ENCODE measurements at places on chromosomes 11 and 22.
A peak's percentile ranks its signal among the peaks of the same experiment; 100 is the strongest.

GRCh38 chr11:19951558-19952115 lies 208.6 kb downstream of the DBX1 start:
- DNase-seq = peak; percentile 85

DNA sequence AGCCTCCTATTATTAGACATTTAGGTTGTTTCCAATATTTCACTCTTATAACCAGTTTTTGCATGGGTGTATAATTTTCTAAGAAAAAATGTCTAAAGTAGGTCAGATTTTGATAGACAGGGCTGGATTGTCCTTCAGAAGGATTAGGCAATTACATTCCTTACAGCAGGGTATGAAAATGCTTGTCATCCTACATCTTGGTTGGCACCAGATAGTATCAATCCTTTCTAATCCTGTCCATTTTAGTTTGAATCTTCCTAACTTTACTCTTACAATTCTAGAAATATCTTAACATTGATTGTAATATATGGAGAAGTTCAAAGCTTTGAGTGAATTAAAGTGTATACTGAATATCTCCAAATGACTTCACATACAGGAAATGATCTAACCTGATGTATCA lies 63.0 kb upstream of the ZBED5 start:
- no peak for DNase-seq

GRCh38 chr22:49999946-50000586 lies 12.5 kb downstream of the IL17REL start:
- DNase-seq = no peak

- no peak for DNase-seq
These were observed 12.3 kb downstream of the SIRT3 start for GRCh38 chr11:223884-224283.

- DNase-seq = no peak
These were observed 31.4 kb downstream of the RSPH14 start for GRCh38 chr22:23110190-23110921.

DNA sequence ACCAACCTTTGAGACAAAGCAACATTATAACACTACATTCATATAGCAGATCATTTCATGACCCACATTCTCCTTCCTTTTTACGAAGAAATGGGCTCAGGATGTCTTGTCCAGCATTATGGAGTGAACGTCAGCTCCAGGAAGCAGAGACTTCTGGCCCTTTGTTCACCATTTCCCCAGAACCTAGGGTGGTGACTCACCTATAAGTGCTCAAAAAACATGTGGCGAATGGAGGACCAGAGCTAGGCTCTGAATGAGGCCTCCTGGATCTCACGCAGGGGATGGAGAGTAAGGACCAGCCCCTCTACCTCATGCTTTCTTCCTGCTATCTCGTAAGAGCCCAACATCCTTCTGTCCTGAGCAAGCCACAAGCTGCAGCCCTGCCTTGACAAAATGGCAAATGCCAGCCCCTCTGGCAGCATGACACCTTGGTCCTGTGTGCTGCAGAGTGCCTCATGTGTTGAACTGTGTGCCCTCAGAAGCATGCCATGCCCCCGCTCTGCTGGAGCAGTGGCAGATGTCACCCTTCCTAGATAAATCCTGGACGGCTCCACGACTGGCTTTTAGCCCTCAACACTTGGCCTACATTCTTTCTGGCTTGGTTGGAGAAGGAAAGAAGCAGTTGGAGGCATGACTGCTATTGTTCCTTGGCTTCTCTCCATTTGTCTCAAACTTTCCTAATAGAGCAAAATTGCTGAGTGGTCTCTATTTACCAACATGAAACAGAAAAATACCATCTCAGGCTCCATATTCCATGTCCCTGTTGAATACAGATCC lies 6.5 kb upstream of the ST3GAL4 start:
- no peak for DNase-seq

DNA sequence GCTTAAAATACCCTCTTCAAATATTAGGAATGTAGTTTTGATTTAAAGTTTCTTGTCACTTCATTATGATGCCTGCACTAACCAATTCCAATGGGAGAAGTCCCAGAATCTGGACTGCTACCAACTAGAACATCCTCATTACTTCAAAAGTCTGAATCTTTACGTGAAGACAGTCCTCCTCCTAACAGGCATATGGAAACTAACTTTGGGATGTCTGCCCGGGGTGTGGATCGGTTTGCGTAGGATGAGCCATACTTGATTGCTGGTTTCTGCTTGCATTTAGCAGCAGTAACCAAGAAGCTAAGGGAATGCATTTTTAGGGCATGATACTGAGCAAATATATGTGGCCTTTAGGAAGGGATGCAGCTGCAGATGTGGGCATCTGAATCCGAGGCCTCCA lies 177.1 kb downstream of the LRRC4C start:
- DNase-seq = peak; percentile 40

DNA sequence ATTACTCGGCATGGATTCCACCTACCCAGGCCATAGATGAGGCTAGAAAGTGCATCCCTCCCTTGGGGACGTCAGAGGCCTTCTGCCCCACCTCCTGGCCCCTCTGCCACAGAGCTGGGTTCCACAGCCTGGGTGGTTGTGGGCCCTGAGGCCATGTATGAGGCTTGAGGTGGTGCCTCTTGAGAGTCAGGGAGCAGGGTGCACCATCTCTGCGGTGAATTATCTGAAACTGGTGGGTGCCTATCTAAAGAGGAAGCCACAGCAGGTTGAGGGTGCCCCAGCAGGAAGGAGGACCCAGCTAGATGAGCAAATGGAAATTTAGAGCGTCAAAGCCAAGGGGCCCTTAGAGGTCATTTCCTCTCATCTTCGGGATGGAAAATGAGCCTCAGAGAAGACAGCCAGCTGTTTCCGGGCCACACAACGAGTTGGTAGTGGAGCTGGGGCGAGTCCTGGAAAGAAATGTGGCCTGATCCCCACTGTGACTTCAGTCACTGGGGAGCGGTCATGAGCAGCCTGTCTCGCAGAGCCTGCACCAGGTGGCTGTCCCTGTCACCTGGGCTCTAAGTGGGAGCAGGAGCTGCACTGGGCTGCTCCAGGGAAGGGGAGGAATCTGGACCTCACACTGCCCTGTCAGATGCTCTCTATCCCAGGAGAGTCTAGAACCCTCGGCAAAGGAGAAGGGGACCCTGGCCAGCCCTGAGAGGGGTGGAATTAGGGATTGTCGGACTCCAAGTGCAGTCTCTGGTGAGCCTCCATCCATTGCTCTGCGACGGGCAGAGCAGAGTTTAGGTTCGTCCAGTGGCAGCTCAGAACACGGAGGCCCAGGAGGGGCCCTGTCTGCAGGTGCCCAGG lies 7.3 kb downstream of the ADORA2A start:
- peak; percentile 92 for DNase-seq

- peak; percentile 96 for DNase-seq
These were observed 17.8 kb upstream of the TMPRSS13 start for GRCh38 chr11:117946842-117947526.

DNA sequence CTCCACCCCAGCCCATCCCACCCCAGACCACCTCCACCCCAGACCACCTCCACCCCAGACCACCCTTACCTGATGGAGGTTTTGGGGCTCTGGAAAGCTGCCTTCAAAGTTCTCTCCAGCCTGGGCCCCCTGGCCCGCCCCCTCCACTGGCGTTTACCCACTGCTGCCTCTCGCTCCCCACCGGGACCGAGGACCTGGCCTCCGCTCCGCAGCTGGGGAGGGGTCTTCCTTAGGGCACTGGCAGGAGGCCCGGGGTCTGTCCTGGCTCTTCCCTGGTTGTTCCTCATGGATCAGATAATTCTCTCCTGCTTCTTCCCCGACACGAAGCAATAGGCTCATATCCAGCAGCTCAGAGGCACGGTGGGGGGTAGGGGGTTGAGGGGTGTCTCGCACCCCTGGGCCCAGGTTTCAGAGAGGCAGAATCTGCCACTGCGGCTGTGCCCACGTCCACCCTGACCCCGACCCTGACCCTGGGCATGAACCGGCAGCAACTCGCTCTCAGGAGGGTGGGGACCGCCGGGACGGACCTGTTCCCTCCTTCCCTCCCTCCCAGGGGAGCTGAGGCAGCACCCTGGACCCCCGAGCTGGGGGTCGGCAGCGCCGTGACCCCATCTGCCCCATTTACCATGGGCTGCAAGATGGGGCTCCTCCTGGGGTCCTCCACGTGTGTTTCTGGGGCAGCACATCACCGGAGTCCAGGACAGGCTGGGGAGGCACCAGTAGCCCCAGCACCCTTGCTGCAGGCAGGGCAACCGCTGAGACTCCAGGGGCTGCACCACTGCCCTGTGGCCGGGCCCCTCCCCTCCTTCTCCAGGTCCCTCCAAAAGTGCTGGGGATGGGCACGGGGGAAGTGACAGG lies 12.9 kb downstream of the KRTAP5-5 start:
- DNase-seq = no peak

GRCh38 chr22:26398741-26399153 lies 30.3 kb upstream of the ASPHD2 start:
- peak; percentile 74 for DNase-seq

GRCh38 chr11:126840201-126840886 lies 160.2 kb downstream of the KIRREL3 start:
- DNase-seq = no peak

GRCh38 chr11:106624377-106624776 lies 393.9 kb downstream of the GUCY1A2 start:
- DNase-seq = no peak

DNA sequence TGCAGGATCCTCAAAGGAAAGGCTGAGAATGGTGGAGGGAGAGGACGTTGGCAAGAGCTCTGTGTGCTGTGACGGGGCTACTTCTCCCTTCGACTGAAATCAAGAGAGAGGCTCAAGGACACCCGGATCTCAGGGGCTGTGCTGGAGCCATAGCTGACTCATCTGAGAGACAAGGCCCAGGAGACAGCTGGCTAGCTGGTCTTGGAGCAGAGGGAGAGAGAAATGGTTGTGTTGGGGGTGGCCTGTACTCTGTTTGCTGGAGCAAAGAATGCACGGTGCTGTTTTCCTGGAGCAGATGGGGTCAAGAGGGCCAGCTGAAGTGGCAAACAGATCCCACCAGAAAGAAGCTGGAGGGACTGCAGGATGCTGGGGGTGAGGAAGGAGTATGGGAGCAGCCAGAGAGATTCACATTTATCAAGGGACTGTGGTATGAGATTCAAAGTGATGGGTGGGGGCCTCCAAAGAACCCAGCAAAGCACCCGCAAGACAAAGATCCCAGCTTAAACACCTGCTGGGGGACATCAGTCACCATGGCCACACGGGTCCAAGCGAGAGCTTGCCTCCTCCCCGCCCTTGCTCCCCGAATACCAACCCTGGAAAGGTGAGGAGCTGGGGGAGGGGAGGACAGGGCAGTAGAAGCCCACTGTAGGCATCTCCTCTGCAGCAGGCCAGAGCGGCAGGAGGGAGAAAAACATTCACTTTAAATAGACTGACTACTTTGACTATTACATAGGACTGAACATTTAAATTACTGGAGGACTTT lies 40.8 kb downstream of the MAP6 start:
- no peak for DNase-seq

DNA sequence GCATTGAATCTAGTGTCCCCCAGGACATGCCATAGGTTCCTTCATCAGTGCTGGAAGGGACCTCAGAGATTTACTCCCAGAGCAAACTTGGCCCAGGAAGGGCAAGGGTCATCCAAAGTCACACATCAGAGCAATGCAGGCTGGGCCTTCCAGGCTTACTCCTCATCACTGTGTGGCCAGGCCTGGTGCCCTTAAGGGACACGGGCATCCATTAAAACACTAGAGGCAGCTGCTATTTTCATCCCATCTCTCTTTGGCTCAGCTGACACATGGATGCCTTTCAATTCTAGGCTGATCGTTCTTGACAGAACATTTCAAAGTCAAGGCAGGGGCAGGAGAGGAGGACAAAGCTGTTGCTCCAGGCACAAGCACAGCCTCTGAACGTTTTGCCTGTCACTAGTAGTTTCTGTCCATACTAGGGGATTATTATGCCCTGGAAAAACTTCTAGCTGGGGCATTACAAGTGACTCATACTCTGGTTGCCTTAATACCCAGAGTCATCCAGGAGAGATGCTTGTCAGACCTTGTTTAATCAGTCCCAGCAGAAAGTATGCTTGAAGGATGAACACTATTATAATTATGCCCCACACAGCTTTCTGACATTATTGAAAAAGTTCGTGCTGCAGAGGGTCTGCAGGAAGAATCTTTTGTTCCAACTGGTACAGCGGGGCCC lies 240.3 kb downstream of the TENM4 start:
- DNase-seq = no peak

DNA sequence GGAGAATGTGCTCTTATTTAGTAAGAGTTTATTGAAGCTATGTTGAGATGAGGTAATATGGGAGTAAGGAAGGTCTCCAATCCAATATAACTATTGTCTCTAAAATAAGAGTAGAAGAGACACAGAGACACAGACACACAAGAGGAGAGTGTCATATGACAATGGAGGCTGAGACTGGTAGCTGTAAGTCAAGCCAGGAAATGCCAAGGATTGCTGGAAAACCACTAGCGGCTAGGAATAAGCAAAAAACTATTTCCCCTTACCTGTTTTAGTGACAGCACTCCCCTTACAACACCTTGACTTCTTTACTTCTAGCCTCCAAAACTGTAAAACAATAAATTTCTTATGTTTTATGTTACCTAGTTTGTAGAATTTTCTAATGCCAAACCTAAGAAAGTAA lies 1652.8 kb downstream of the LRRC4C start:
- DNase-seq = no peak

- DNase-seq = no peak
These were observed 62.8 kb upstream of the PRR5 start for GRCh38 chr22:44638971-44639760.

DNA sequence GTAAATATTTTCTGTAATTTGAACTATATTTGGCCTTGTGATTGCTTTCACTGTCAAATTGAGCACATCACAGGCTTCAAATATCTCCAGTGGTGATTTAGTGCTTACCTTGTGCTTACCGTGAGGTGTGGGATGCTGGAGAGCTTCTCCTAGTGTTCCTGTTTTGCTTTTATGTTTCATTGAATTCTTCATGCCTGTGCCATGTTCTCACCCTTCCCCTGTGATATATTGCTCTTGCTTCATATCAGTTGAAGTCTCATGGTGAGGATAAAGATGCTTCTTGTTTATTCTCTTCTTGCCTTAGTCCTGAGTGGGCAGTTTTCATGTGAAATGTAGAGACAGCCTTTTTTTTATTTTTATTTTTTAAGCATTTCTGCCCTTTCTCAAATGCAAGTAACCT lies 198.0 kb upstream of the PDGFD start:
- no peak for DNase-seq

GRCh38 chr11:24738972-24739371 lies 242.1 kb downstream of the LUZP2 start:
- DNase-seq = no peak
